ENCODE measurements at places on chromosomes 2 and 18.

DNA sequence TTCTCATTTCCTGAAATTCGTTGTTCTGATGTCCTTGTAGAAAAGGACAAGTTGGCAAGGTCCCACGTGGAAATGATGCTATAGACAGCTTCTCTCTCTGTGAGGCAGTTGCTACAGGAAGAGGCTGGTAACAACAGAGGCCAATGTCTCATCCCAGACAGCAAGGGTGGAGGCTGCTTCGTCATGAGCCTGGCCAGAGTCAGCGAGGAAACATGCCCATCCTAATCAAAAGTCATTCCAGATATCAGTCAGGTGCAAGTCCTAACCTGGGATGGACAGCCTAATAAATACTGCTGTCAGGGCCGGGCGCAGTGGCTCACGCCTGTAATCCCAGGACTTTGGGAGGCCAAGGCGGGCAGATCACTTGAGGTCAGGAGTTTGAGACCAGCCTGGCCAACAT lies 6.4 kb upstream of the SMAD7 start:
- DNase-seq: no peak

- DNase-seq: no peak
These were observed 118.2 kb downstream of the CTNNA2 start for GRCh38 chr2:79630972-79631557.

DNA sequence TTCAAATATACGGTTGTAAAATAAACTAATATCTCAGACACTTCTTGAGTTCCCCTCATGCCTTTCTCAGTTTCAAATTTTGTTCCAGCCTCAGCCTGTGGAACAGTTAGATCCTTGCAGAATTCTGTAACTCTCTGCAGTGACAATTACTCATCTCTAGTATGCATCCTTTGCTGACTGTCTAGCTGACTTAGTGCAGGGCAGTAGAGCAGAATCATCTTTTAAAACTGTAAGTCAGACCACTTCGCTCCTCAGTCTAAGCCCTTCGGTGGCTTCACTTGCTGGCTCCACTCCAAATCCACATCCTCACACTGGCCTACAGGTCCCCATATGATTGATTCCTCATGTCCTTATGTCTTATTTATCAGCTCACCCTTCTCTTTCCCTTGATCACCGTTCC lies 164.1 kb upstream of the ZSWIM2 start:
- DNase-seq: no peak

DNA sequence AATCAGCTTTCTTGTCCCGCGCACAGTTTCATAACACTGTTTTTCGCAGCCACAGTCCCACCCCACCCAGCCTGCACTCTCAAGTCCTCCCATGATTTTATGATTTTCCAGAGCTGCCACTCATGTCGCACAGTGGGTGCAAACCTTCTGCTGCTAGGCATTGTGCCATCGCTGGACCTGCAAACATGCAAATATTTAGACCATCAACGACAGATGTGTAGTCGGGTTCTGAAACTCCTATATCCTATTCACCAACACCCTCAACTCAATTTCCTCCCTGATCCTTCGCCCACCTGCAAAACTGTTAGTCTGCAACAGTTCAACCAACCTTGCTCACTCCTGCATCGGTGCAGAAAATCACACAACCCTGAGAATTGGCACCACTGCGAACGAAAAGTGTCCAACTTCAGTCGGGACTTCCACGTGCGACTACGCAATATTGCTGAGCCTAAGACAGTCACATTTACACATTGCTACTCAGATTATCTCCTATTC lies 871 bp upstream of the ALS2 start:
- DNase-seq: no peak

GRCh38 chr2:227796045-227796711 lies 17.5 kb upstream of the CCL20 start:
- no peak for DNase-seq

- no peak for DNase-seq
These were observed 60.8 kb upstream of the DYNAP start for GRCh38 chr18:54530285-54530684.

DNA sequence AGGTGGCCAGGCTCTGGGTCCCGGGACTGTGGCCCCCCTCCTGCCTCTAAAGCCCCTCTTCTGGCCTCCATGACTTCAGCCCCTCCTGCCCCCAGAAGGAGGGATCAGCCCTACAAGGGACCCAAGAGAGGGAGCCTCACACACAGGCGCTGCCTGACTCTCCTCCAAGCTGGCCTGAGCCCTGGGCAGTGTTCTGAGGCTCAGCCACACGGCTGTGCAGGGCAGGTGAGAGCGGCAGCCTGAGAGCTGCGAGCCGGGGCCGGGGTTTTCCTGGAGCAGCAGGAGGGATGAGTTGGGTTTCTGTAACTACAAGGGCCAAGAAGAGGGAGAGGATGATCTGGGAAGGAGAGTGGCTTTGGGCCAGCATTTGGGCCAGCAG lies 70.1 kb downstream of the HPCAL1 start:
- no peak for DNase-seq

DNA sequence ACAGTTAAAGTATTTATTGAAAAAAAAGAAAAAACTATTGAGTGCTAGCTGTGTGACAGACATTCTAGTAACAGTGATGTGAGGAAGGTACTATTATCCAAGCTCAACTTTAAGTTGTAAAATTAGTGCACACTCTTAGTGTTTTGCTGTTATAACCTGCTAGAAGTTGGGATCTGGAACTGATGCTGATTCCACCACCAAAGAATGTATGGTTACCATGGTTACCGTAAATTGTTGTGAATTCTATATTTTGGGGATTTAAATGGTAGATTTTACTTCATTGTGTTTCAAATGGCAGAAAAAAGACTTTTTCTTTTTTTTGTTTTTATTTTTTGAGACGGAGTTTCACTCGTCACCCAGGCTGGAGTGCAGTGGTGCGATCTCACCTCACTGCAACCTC lies 5.3 kb downstream of the AGFG1 start:
- no peak for DNase-seq

GRCh38 chr2:122519366-122519765 lies 763.9 kb downstream of the TSN start:
- no peak for DNase-seq

- no peak for DNase-seq
These were observed 18.6 kb upstream of the MARCO start for GRCh38 chr2:118923371-118923770.

DNA sequence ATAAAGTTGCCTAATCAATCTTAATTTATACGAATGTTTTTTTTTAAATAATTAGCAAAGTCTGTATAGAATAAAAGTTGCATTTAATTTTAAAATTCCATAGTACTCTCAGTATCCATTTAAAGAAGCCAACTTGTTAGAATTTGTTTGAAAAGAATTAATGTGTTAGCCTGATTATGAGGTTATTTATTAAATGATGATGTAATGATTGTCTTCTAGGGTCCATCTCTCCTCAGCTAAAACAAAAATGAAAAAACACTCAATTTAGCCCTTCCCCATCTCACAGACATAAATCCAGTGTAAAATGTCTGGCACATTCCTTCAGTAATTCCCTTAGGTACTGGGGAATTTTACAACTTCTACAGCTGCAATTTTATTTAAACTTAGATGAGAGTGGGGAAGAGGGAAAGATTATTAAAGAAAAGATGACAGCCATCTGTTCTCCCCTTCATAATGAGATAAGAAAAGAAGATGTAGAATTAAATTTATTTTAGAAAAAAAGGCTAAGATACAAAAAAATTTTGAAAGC lies 68.6 kb downstream of the BARD1 start:
- no peak for DNase-seq

Measured in GM19239 (cell line).